Sigmoid colon (tissue), 7 donors: ENCODE measurements at places on chromosomes 1 and 21. TPM values are rescaled to one million over a fixed set of nuclear protein-coding genes. Genes with fewer than 3 reads are reported as not detected.
A peak's percentile ranks its signal among the peaks of the same experiment; 100 is the strongest.

The KDF1 gene
- total RNA-seq: not detected

GRCh38 chr1:151871284-151872030, 17.9 kb upstream of the THEM5 start:
- no peaks in the 10 kb centered on the region for H3K4me1 ChIP-seq
- DNase-seq: no peak
- no peak overlapping the region for H3K27ac ChIP-seq
- H3K36me3 ChIP-seq: peaks cover 23% of the 10 kb centered on the region

DNA sequence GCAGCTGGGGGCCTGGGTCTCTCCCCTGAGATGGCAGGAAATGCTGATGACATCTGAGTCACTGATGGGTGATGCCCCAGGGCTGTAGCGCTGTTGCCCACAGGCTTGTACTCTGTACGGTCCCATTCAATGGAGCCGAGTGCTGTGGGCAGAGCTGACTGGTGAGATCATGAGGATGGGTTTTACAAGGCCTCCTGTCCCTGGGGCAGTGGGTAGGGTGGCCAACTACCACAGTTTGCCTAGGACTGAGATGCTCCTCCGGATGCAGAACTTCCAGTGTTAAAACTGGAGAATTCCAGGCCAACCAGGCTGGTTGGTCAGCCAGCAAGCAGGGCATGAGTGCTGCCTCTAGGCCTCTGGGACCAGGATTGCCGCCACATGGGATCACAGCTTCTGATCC, 9.2 kb downstream of the PHLDA3 start:
- H3K27me3 ChIP-seq: no peaks in the 10 kb centered on the region
- no peak overlapping the region for H3K4me3 ChIP-seq
- H3K4me1 ChIP-seq: peaks cover 78% of the 10 kb centered on the region
- peaks cover 2% of the 10 kb centered on the region for H3K36me3 ChIP-seq
- no peak overlapping the region for H3K27ac ChIP-seq

DNA sequence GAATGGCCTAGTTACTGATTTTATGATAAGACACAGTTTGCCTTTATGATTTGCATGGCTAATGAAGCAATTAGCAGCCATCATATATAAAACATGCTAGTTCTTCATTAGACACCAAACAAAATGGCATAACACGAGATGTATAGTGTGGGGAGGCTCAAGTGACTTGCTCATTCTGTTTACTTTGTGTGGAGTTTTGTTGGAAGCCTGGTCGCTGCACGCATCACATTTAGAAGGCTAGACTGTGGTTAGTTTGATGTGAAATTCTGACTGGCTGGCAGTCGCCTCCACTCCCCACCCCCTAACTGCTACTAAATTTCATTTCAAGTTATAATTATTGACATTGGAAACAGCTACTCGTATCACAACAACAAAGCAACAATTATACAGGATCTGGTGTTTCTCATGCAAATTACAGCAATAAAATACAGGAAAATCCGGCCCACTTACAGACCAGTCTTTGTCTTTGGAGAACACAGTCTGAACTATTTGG, 356.1 kb downstream of the LMO4 start:
- no peaks in the 10 kb centered on the region for H3K36me3 ChIP-seq
- no peak for DNase-seq
- H3K4me1 ChIP-seq: no peaks in the 10 kb centered on the region
- H3K27me3 ChIP-seq: no peaks in the 10 kb centered on the region
- peak overlapping the region; percentile 48 for H3K4me3 ChIP-seq

- no peak for DNase-seq
- H3K27ac ChIP-seq: no peak overlapping the region
- H3K36me3 ChIP-seq: no peaks in the 10 kb centered on the region
- no peak overlapping the region for H3K4me3 ChIP-seq
- H3K27me3 ChIP-seq: no peaks in the 10 kb centered on the region
These were observed 61.2 kb upstream of the DPH5 start for GRCh38 chr1:101086783-101087182.

DNA sequence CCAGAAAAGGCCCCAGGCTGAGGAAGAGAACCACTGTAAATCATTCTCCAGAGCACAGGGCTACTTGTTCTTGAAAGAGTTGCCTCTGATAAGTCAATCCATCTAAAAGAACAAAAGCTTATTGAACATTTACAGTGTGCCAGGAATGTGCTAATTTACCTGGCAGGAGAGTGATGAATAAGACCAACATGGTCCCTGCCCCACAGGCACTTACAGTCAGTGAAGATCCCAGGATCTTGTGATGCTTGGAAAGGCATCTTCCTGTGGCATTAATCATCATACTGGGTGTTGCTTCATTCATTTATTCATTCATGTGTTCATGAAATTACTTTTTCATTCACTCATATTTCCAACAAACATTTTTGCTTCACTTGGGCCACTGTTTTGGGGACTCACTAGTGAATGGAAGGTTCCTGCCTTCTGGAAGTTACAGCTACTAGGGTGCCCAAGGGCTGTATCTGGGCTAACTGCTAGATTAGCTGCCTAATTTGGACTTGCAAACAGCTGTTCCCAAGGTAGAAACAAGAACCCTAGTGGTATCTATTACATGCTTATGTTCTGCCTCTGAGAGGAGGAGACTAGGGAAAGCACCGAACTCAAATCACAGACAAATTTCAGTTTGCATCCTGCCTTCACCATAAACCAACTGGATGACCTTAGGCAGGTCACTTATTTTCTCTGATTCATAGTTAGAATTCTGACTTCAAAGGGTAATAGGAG, 133.5 kb downstream of the CLIC6 start:
- H3K4me1 ChIP-seq: no peaks in the 10 kb centered on the region
- no peak overlapping the region for H3K4me3 ChIP-seq
- H3K27ac ChIP-seq: no peak overlapping the region
- H3K36me3 ChIP-seq: no peaks in the 10 kb centered on the region
- no peak for DNase-seq
